IMR-90 (cell line): ENCODE measurements at places on chromosomes 3 and 15. TPM values are rescaled to one million over a fixed set of nuclear protein-coding genes. Genes with fewer than 3 reads are reported as not detected.

Gene AADAC
- not detected in 2 replicates for total RNA-seq

DNA sequence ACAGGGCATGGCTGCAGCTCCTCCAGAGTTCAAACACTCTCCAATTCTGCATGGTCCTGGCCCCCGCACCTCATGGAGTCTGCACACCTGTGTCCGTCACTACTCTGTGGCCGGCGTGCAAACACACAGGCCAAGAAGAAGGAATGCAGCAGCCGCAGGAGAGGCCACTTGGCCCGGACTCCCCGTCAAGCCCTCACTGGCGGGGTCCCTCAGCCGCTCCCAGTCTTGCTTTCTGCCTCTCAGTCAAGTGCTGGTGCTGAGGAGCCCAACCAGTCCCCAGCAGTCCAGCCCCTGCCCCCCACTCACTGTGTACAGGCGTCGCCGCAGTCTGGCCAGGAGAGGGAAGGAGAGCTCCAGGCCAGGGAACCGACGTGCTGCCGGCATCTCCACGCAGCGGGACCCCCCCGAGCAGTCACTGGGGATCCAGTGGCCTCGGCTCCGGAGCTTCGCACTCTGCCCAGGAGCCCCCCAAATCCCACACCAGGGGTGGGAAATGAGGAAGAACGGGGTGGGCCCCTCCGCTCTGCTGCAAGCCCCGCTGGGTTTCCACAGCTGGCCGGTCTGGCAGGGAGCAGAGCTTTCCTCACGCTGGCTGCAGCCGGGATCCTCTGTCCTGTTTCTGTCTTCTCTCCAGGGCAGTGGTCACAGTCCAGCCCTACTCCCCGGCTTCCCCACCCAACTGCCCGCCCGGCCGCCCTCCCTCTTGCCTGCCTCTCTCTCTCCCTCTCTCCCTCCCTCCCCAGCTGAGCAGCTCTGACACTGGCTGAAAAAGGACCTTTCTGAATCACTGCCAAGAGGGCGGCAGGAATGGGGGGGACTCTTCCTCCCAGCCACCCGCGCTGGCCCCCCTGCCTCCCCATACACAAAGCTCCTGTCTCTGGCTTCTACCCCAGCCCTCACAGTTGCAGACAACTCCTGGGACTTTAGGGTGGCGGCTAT, 16.0 kb downstream of the TNK2 start:
- DNase-seq, result peak; percentile 71

Gene SLC2A2
- not detected in 2 replicates for total RNA-seq

DNA sequence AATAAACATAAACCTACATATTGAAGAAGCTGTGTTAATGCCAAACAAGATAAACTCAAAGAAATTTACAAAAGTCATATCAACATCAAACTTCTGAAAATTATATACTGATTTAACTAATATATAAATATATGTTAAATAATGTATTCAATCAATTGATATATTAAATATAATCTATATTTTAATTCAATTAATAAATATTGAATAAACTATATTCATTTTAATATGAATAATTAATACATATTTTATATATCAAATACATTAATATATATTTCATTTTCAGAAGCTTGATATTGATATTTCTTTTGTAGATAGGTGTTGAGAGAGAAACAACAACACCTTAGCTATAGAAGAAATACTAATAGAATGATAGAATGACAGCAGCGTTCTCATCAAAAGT, 768.1 kb downstream of the MECOM start:
- no peak for DNase-seq

- DNase-seq, result no peak
Observed at GRCh38 chr3:69536306-69537020, 150.6 kb upstream of the FRMD4B start.

GRCh38 chr3:169241991-169242707, 421.4 kb downstream of the MECOM start:
- peak; percentile 59 for DNase-seq

GRCh38 chr3:16885593-16886302, 993 bp downstream of the PLCL2 start:
- no peak for DNase-seq

Gene ITGA11
- total RNA-seq, result 2.5 and 4.1 TPM in 2 replicates

- DNase-seq, result no peak
Observed at GRCh38 chr3:171458071-171458863, 1.9 kb downstream of the TNIK start.

Gene CRTAP
- 86.9 and 108 TPM in 2 replicates for total RNA-seq

DNA sequence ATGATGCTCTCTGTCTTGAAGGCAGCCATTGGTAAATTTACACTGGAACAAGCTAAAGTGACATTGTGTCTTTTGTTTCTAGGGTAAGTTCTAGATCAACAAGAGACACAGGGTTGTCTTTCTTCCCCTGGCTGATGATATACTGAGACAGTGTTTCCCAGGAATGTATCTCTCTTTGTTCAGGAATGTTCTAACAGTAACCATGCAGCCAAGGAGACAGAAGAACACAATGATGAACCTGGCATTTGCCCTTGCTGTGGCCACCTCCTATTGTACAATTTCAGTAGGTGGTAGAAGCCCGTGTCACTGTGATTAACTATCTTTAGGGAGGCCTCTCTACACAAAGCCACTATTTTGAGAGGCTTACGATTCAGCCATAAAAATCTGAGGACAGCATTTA, 130.7 kb downstream of the LRTM1 start:
- no peak for DNase-seq

DNA sequence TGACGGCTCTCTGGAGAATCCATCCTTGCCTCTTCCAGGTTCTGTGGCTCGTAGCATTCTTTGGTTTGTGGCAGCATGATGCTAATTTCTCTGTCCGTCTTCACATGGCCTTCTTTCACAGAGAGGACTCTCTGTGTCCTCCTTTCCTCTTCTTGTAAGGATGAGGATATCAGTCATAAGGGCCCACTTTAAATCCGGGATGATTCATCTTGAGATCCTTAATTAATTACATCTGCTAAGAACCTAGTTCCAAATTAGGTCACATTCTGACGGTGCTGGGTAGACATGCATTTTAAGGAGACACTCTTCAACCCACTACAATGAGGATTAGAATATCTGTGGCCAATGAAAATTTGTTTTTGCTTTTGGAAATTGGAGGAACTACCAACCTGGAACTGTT, 15.7 kb upstream of the GXYLT2 start:
- peak; percentile 55 for DNase-seq

Gene VGLL3
- total RNA-seq, result 96.7 and 97.3 TPM in 2 replicates

Gene GNAI2
- total RNA-seq, result 816 and 867 TPM in 2 replicates

Gene OIP5
- 4.1 and 7.5 TPM in 2 replicates for total RNA-seq

DNA sequence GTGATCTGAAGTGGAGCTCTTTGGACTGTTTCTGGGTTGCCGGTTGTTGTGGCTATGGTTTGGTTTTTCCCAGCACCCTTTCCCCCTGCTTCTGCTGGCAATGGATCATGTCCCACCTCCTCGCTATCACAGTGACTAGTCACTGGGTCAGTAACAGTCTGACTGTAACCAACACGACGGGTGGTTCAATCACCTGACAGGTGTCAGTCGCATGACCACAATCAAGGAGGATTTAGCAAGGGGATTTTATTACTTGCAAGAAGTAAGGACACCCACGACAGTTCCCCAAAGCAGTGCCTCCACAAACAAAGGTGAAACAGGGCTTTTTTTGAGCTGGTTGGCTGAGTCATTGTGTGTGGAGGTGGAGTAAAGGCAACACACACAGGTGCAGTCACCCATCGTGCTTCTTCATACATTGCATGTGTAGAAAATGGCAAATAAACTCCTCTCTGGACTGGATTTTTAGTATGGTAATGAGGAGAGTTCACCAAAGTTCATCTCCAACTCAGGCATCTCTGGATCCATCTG, 58.8 kb upstream of the FAM3D start:
- DNase-seq, result no peak

Gene ZNF660
- 1.3 and 1.4 TPM in 2 replicates for total RNA-seq

DNA sequence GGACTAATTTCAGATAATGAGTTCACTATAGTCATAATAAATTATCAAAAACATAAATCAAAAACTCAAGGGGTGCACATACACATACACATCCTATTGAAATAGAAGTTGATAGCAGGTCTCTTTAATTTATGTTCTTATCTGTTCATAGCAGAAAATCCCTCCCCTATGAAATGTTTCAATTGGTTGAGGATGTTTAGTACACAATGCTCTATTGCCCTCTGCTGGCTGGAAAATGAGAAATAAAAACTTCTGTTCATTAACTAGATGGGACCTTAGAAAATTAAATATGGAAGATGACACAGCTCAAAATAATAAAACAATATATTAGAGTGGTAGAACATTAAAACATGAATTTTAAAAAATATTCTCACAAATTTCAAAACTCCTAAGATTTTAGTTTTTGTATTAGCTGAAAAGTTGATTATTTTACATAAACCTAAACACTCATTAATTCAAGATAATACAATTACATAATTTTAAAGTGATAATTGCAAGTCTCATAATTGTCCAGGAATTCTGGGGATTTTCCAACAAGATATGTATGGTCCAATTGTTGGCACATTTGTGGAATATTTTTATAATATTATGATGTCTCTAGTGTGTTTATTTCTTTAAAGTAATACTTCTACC, 735.0 kb downstream of the ROBO1 start:
- DNase-seq, result peak; percentile 67

- peak; percentile 8 for DNase-seq
Observed at GRCh38 chr15:51260202-51260601, 78.2 kb downstream of the CYP19A1 start.

DNA sequence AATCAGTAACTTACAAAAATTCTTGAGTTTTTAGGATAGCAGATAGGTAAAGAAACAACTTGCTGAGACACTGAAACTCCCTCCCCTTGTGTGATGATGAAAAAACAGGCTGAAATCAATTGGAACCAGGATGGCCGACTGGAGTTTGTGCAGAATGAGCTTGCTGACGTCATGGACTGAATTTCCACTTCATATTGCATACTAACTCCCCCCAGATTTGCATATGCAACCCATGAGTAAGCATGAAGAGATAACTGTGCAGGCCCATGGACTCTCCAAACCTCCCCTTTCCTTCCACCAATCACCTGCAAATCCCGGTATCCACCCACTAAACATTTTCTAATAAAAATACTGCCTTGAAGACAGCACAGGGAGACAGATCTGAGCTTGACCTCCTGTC, 82.0 kb upstream of the SCN5A start:
- peak; percentile 61 for DNase-seq

Gene ACAA1
- 19.4 and 30.8 TPM in 2 replicates for total RNA-seq

DNA sequence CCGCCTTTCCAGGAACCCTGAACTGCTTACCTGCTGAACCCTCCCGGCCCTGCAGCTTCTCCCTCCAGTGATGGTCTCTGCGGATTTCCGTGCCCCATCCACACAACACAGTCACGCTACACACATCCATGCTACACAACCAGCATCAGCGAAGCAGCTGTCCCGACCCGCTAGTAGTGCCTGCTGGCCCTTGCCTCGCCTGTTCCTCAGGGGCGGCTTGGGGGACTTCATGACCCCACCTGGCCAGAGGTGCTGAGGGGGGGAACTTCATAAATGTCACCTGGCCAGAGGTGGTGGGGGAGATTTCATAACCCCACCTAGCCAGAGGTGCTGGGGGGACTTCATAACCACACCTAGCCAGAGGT, 530 bp upstream of the TUBGCP5 start:
- DNase-seq, result no peak
